ENCODE measurements at places on chromosomes 1 and 21.

GRCh38 chr1:168693197-168693871 is 35.7 kb downstream of the DPT start:
- no peak for DNase-seq

- no peak for DNase-seq
These were observed 47.3 kb downstream of the H3-3A start for GRCh38 chr1:226109829-226110248.

DNA sequence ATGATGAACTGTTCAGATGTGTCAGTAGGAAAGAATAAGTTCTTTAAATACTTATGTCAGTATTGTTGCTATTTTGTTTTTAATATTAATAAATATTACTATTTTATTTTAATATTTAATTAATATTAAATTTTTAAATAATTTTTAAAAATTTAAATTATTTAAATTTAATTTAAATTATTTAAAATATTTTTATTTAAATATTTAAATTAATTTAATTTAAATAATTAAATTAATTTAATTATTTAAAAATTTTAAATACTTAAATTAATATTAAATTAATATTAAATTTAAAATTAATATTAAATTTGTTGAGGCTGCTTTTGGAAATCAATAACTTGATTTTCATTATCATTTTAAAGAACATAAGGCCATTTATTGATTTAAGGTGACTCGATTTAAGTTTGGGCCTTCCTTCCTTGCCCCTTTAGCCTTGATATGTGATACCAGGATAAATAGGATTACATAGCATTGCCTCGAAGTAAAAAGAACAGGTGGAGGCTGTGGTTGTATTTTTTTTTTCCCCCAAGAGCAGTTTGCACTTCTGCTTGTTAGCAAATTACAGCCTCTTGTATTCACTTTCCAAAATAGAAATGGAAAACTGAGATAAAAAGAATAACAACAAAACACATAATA is 915.2 kb downstream of the TTLL7 start:
- DNase-seq = no peak

DNA sequence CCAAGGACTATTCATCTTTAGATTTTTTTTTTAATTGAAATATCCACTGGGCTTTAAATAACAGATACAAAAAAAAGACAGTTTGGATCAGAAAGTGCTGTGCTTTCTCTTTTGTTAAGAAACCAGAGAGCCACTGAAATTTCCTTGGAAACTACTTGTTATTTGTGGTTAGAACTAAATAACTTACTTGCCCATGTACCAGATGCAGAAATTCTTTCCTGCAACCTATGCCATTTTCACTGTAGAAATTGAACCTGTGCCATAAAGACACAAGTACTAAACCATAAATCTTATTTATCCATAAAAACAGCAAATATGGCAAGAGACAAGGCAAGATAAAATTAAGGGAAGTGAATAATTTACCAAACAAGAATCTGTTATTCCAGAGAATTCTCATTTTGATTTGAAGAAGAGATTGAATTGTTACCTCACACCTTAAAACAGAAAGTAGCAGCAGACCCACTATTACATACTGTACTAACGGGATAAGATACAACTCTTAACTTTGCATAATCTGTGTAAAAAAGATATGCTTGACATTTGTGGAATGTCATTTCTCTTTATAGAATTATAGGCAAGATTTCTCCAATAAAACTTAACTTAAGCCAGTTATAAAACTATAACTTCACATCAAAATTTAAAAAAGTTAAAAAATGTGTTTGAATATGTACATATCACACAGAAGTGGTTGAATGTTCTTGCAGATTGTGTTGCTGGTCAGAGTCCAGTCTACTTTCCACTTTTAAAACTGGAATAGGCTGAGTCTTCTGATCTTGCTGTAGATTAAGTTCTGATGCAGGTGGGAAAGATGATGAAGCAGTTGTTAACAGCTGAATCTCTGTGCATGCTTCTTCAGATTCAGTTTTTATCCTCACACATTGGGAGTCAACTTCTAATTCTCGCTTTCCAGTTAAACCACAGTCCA is 6.3 kb upstream of the PHTF1 start:
- no peak for DNase-seq

- DNase-seq = no peak
These were observed 46.9 kb upstream of the ADAM30 start for GRCh38 chr1:119943216-119943615.

- no peak for DNase-seq
These were observed 292.7 kb downstream of the TPR start for GRCh38 chr1:186082235-186082937.

- no peak for DNase-seq
These were observed 354.6 kb upstream of the C1orf87 start for GRCh38 chr1:60428127-60428526.
